ENCODE measurements at places on chromosomes 1 and 21.

DNA sequence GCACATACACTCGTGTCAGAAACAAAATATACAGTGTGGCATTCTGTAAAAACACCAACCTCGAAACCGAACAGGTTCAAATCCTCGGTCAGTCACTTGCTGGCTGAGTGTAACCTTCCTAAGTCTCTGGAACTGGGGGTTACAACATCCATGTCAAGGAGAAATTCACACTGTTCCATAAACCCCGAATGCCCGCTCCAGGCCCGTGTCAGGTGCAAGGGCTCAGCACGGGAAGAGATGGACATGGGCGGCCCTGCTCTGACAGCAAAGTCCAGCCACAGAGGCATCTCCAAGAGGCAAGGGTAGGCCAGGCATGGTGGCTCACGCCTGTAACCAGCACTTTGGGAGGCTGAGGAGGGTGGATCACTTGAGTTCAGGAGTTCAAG lies 79.5 kb downstream of the SLC66A1 start:
- H3K27ac ChIP-seq, result peak overlapping the region; percentile 38
- no peaks in the 10 kb centered on the region for H3K36me3 ChIP-seq
- no peak overlapping the region for H3K4me3 ChIP-seq
- peaks cover 18% of the 10 kb centered on the region for H3K4me1 ChIP-seq

DNA sequence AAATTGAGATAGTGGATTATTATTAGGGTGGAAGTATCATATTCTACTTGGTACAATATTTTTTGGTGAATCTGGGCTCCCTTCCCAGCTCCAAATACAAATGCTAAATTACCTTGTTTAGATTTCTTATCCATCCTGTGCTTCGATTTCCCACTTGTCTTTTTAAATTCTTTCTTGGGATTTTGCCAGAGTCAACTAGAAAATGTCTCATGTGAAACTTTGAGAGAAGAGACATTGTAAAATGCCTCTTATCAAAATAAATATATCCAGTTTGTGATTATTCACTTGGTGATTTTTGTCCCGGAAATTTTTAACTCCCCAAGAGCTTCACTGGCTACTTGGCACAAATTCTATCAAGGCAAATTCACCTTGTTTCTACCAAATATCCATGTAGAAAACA lies 202.0 kb downstream of the FMN2 start:
- H3K27me3 ChIP-seq, result no peaks in the 10 kb centered on the region
- H3K4me3 ChIP-seq, result no peak overlapping the region
- DNase-seq, result no peak
- no peaks in the 10 kb centered on the region for H3K4me1 ChIP-seq

GRCh38 chr1:145959957-145960467 lies 2.2 kb upstream of the LIX1L start:
- peak overlapping the region; percentile 97 for H3K27ac ChIP-seq
- H3K27me3 ChIP-seq, result no peaks in the 10 kb centered on the region
- no peaks in the 10 kb centered on the region for H3K36me3 ChIP-seq
- H3K4me1 ChIP-seq, result peaks cover 53% of the 10 kb centered on the region

DNA sequence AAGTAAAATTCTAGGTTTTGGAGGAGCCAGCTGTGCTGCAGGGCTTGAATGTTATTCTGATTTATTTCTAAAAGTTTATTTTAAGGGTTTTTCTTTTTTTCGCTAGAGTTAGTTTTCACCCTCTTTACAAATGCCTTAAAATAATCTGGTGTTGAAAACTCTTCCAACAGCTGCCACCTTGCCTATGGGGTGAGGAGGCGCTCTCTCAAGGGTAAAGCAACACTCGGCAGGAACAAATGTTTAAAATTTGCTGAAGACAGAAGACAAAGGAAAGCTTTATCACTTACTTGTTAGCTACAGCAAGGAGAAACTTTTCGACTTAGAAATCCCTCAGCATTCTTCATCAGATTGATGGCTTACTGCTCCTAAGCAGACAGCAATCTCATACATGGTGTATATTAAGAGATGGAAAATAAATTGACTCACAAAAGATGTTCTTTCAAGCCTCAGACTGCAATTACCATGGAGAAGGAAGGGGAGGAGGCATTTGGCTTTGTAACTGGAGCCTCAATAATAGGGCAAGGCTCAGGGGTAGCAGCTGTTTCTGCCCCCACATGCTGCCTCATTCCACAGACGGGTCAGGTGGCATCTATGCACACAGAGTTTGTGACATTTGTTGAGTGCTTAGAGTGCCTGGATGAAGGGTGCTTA lies 79.8 kb upstream of the RALGPS2 start:
- no peaks in the 10 kb centered on the region for H3K27me3 ChIP-seq
- H3K4me1 ChIP-seq, result peaks cover 5% of the 10 kb centered on the region
- no peak overlapping the region for H3K4me3 ChIP-seq
- H3K27ac ChIP-seq, result no peak overlapping the region
- H3K36me3 ChIP-seq, result no peaks in the 10 kb centered on the region

- no peaks in the 10 kb centered on the region for H3K36me3 ChIP-seq
- H3K27me3 ChIP-seq, result no peaks in the 10 kb centered on the region
- H3K27ac ChIP-seq, result no peak overlapping the region
- no peak overlapping the region for H3K4me3 ChIP-seq
- H3K4me1 ChIP-seq, result peaks cover 7% of the 10 kb centered on the region
Observed at GRCh38 chr1:94806441-94806871, 13.7 kb upstream of the SLC44A3 start.

GRCh38 chr1:59128784-59129227 lies 168.1 kb upstream of the FGGY start:
- peaks cover 8% of the 10 kb centered on the region for H3K4me1 ChIP-seq
- no peak overlapping the region for H3K27ac ChIP-seq
- no peaks in the 10 kb centered on the region for H3K27me3 ChIP-seq
- no peak for DNase-seq

DNA sequence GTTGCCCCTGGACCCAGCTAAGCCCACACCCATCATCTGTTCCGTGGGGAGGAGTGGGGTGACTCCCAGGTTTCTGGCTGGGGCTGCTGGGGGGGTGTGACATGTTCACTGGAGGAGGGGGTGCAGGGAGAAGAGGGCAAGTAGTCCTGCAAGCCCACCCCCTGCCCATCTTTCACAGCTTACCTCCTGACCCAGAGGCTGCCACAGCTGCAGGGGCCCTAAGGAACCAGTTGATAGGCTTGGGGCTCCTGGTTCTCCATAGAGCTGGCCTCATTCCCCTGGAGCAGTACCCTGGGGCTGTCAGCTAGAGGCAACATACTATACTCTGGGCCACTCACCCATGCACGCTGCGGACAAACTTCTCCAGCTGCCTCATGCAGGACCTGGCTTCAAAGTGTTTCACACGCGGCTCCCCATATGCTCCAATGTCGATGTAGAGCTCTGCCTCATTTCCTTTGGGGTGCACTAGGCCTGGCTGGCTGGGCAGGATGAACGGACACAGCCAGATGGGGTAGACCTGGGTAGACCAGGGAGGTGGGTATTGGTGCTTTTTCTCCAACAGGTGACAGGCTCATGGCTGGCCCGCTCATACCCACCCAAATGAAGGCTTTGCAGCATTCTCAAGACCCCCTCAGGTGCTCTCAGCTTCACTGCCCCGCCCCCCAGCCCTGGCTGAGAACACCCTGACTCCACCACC lies 33.8 kb downstream of the DHCR24 start:
- no peak overlapping the region for H3K4me3 ChIP-seq
- peaks cover 41% of the 10 kb centered on the region for H3K36me3 ChIP-seq
- no peak overlapping the region for H3K27ac ChIP-seq
- H3K27me3 ChIP-seq, result no peaks in the 10 kb centered on the region
- no peak for DNase-seq

- H3K4me1 ChIP-seq, result no peaks in the 10 kb centered on the region
- no peak for DNase-seq
- no peak overlapping the region for H3K27ac ChIP-seq
- H3K27me3 ChIP-seq, result no peaks in the 10 kb centered on the region
Observed at GRCh38 chr21:42460391-42461184, 35.4 kb downstream of the RSPH1 start.

- H3K27ac ChIP-seq, result peak overlapping the region; percentile 86
- no peaks in the 10 kb centered on the region for H3K36me3 ChIP-seq
- H3K27me3 ChIP-seq, result peaks cover 4% of the 10 kb centered on the region
Observed at GRCh38 chr1:2555634-2556276, 416 bp upstream of the TNFRSF14 start.

Measured in gastrocnemius medialis (tissue), 4 donors.